GM03348 (cell line): ENCODE measurements at places on chromosomes 6 and 20.

GRCh38 chr20:34538671-34539123 lies 19.8 kb upstream of the MAP1LC3A start:
- DNase-seq, result peak; percentile 83

DNA sequence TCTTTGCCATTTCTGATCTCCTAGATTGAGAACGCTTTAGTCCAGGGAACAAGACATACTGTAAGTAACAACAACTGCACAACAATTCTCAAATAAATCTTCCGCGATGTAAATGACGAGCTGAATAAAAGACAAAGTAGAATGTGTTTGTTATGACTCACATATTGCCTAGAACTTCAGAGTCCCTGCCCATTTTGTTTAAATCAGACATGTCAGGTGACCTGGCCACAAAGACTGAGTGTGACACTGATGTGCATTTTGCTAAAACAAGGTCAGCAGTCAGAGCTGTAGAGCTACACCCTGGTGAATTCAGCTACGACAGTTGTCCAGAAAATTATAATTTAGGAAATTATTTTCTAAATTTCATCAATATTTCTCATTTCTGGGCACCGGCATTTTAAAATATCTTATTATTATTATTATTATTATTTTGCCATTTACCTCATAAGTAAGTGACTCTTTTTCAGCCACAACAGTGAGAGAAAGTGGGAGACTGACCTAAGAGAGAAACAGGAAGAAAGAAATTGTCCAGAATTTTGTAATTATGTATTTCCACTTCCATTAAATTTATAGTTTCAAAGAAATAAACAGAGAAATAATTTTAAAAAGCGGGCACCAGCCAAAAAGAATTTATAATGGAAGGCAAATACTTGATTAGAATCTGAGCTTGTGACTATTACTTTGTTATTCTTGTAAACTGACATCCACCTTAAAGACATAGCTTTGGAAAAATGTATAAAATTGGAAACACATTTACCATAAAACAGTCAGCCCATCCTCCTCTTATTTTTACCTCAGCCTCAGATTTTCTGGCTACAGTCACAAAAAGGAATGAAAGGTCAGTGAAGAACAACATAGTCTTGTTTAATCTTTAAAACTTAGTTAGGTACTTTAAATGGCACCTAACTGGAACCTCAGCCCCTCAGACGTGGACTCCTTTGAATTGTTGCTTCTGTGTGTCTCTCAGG lies 157.0 kb upstream of the CITED2 start:
- DNase-seq, result no peak

- no peak for DNase-seq
Measured at GRCh38 chr20:1861996-1862662, 33.1 kb upstream of the SIRPA start.

DNA sequence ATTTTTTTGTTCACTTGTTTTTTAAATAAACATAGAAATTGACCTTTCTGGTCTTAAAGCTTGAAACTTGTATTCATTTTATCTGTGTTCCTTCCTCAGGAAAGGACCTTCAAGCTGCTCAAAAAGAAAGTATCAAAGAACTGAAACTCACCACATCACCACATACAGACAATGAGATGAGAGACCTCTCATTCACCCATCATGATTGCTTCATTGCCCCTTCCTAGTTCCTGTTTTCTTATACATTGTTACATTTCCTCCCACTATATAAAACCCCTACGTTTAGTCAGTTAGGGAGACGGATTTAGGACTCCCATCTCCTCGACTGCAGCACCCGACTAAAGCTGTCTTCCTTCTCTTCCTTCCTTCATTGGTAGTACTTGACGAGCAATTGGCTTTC lies 180.5 kb upstream of the OPRM1 start:
- DNase-seq, result no peak

- DNase-seq, result no peak
Measured at GRCh38 chr6:128158496-128158895, 257.6 kb upstream of the THEMIS start.
